Endothelial cell (in vitro differentiated cells): ENCODE measurements at places on chromosomes 11 and 22. TPM values are rescaled to one million over a fixed set of nuclear protein-coding genes. Genes with fewer than 3 reads are reported as not detected.

- H3K36me3 ChIP-seq = no peaks in the 10 kb centered on the region
- H3K27me3 ChIP-seq = peaks cover 1% of the 10 kb centered on the region
- no peak overlapping the region for H3K27ac ChIP-seq
- DNase-seq = no peak
- H3K4me1 ChIP-seq = no peaks in the 10 kb centered on the region
These were observed 1.3 kb upstream of the ISX start for GRCh38 chr22:35064664-35065063.

GRCh38 chr11:115456019-115456418 is 48.2 kb downstream of the CADM1 start:
- no peaks in the 10 kb centered on the region for H3K27me3 ChIP-seq
- DNase-seq = no peak
- no peaks in the 10 kb centered on the region for H3K36me3 ChIP-seq
- peaks cover 2% of the 10 kb centered on the region for H3K4me1 ChIP-seq
- H3K4me3 ChIP-seq = no peak overlapping the region

DNA sequence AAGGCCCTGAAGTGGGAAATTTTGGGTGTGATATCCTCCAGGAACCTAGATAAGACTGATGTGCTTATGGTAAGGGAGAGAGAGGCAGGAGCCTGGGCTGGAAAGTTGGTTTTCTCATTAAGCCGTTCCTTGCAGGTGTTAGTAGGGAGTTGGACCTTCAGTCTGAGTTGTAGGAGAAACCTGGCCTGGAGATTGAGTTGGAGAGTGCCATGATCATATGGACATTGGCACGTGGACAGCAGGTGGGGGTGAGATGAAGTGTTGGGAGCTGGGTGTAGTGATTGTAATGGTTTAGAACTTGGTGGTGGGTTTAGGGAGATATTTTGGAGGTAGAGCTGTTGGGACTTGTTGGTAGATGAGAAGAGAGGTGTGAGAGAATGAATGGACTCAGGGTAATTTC is 4.9 kb downstream of the PPP6R2 start:
- peaks cover 1% of the 10 kb centered on the region for H3K36me3 ChIP-seq
- H3K27ac ChIP-seq = no peak overlapping the region
- H3K4me1 ChIP-seq = no peaks in the 10 kb centered on the region
- no peaks in the 10 kb centered on the region for H3K27me3 ChIP-seq
- DNase-seq = no peak

DNA sequence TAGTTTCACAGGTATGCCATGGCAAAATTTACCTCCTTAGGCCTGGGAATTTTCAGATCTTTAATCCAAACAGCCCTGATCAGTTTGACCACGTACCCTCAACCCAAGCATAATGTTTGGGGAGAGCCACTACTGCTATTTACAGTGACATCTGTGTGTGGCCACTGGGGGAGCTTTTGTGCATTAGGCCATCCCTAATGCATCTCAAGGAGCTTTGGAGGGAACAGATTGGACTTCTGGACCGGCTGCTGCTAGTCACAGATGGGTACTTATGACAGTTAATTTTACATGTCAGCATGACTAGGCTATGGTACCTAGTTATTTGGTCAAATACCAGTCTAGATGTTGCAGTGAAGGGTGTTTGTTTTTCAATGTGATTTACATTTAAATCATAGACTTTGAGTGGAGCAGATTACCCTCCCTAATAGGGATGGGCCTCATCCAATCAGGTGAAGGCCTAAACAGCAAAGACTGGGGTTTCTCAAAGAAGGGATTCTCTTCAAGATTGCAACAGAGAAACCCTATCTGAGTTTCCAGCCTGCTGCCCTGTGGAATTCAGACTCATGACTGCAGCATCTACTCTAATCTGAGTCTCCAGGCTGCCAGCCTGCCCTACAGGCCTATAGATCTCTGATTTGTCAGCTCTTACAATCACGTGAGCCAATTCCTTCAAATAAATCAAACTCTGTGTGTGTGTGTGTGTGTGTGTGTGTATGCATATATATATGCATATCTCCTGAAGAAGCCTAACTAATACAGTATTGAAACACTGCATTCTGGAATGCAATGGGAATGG is 38.0 kb upstream of the GALNT18 start:
- no peak overlapping the region for H3K27ac ChIP-seq
- no peak for DNase-seq
- H3K4me1 ChIP-seq = peaks cover 18% of the 10 kb centered on the region
- H3K27me3 ChIP-seq = peaks cover 2% of the 10 kb centered on the region

DNA sequence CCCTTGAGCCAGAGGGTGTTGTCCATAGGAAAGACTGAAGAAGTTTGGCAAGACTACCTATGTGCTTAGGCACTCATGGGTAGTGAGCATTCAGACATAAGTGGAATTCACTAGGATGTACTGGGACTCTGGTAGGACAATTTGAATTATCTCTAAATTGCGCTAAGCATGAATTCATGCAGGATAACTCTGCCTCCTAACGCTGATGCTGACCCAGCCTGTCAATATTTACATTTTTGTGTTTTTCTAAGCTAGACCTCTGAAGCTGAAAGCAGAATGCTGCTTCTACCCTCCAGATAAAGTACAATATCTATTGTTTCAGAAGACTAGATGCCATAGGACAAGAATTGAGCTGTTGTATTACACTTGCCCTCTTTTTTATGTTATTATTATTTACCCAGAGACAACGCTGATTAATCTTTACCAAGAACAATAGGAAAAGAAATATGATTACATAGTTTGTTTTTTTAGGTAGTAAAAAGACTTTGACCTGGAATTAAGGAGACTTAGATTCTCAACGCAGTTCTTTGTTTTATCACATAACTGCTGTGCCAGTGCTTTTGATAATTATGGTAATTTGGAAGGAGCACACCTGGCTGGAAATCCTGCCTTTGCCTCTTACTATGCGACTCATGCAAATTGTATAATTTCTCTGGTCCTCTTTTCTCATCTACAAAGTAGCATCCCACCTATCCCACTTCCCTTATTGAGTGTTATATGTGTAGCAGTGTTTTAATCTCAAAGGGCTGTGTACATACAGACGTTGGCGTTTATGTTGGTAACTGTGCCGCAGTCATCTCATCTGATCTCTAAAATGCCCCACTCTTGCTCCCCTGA is 21.2 kb upstream of the GRAMD1B start:
- DNase-seq = no peak
- peaks cover 64% of the 10 kb centered on the region for H3K4me1 ChIP-seq
- H3K36me3 ChIP-seq = no peaks in the 10 kb centered on the region
- H3K4me3 ChIP-seq = no peak overlapping the region

DNA sequence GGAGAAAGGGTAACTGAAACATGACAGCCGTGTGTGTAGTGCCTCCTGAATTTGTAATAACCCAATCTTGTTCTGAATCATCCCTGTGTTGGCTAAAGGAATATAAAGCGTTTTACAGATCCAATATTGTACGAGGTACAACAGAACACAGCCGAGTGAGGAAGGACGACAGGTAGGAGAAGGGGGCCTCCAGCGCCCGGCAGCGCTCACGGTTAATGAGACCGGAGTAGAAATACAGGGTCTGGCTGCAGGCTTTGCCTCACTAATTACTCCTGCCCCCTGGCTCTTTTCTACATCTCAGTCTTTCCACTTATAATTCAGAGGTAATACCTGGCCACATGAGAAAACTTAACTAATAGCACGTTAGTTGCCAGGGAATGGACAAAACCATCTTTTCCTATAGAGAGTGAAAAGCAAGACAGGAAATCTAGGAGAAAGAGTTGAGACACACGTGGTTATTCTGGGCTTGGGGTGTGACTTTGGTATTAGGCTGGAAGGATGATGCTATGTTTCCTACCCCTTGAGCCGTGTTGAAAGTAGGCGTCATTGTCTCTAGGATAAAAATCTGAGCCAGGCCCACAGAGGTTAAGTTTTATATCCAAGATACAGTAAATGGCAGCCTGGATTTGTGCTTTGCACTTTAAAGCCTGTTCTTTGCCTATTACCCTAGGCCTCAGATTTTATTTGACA is 54.1 kb downstream of the GRIK4 start:
- H3K4me1 ChIP-seq = peaks cover 29% of the 10 kb centered on the region
- H3K4me3 ChIP-seq = peak overlapping the region; percentile 57
- H3K27ac ChIP-seq = no peak overlapping the region

GRCh38 chr11:121212536-121213361 is 79.8 kb upstream of the SC5D start:
- no peak overlapping the region for H3K27ac ChIP-seq
- no peak for DNase-seq

DNA sequence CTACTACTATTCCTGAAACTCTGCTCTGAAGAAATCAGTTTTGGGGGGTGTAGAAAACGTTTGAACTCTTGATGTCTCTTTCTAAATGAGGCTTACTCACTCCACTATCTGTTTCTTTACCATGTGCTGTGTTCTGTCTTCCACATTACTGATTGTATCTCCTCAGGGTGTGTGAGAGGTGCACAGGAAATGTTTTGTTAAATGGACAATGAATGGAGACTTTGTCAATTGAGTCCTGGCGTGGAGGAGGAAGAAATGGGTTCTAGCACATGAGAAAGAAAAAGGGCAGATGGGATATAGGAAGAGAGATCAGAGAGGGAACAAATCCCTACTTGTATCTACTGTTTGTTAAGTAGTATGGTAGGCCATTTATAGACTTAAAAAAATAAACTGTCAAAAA is 577.1 kb upstream of the CCDC90B start:
- no peak overlapping the region for H3K4me3 ChIP-seq
- no peaks in the 10 kb centered on the region for H3K36me3 ChIP-seq
- H3K27ac ChIP-seq = no peak overlapping the region
- no peak for DNase-seq
- no peaks in the 10 kb centered on the region for H3K27me3 ChIP-seq

- H3K4me3 ChIP-seq = no peak overlapping the region
- peaks cover 8% of the 10 kb centered on the region for H3K4me1 ChIP-seq
These were observed 24.8 kb downstream of the FAM118A start for GRCh38 chr22:45334528-45334927.

DNA sequence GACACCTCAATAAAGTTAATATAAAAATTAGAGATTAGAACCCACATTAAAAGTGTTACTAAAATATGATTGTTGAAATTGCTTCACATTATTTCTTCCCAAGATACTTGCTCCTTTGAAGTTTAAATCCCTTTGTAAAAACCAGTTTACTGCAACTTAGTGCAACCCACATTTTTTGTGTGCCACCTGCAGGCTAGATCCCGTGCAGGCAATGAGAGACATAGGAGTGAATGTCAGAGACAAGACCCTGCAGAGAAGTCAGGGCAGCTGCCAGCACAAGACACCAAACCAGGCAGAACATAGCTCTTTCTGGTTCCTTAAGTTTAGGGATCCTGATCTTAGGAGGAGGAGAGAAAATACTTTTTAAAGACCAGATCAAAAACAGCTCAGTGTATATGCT is 142.8 kb upstream of the MTNR1B start:
- H3K4me3 ChIP-seq = no peak overlapping the region
- DNase-seq = no peak
- H3K36me3 ChIP-seq = no peaks in the 10 kb centered on the region
- peaks cover 27% of the 10 kb centered on the region for H3K4me1 ChIP-seq

DNA sequence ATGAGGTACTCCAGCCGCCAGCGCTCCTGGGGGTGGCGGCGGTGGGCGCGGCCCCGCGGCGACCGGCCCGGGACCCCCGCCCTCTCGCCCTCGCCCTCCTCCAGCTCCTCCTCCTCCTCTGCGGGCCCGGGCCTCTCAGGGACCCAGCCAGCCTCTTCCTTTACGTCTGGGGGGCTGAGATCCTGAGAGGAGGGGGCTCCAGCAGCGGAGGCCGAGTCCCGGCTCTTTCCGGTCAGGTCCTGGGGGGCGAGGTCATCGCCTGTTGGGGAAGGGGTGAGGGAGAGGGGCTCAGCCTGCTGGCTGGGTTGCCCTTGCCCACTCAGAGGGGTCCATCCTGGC is 4.3 kb downstream of the ZFTA start:
- H3K36me3 ChIP-seq = peaks cover 11% of the 10 kb centered on the region
- DNase-seq = no peak
- H3K27me3 ChIP-seq = peaks cover 9% of the 10 kb centered on the region
- peaks cover 25% of the 10 kb centered on the region for H3K4me1 ChIP-seq

- no peaks in the 10 kb centered on the region for H3K4me1 ChIP-seq
- no peaks in the 10 kb centered on the region for H3K36me3 ChIP-seq
- H3K27ac ChIP-seq = no peak overlapping the region
- DNase-seq = no peak
- no peak overlapping the region for H3K4me3 ChIP-seq
These were observed 54.6 kb downstream of the CHRDL2 start for GRCh38 chr11:74676596-74676995.

The PPFIBP2 gene
- 7.3 TPM for total RNA-seq

The RFPL1 gene
- not detected for total RNA-seq

The CCDC116 gene
- 0.36 TPM for total RNA-seq
